Glutamatergic neuron (in vitro differentiated cells): ENCODE measurements at places on chromosomes 3 and 15. TPM values are rescaled to one million over a fixed set of nuclear protein-coding genes. Genes with fewer than 3 reads are reported as not detected.
A peak's percentile ranks its signal among the peaks of the same experiment; 100 is the strongest.

The LIPC gene
- total RNA-seq, result not detected

The EFCAB12 gene
- total RNA-seq, result 0.61 TPM

- H3K4me1 ChIP-seq, result peaks cover 23% of the 10 kb centered on the region
- no peak for DNase-seq
- no peaks in the 10 kb centered on the region for H3K27me3 ChIP-seq
- no peaks in the 10 kb centered on the region for H3K36me3 ChIP-seq
These were observed 42.1 kb downstream of the VGLL4 start for GRCh38 chr3:11601446-11602238.

GRCh38 chr15:81516012-81516411 lies 142.0 kb upstream of the TMC3 start:
- no peaks in the 10 kb centered on the region for H3K4me1 ChIP-seq
- no peak for DNase-seq
- no peaks in the 10 kb centered on the region for H3K27me3 ChIP-seq

GRCh38 chr15:72584006-72584405 lies 70.5 kb upstream of the GOLGA6B start:
- H3K4me1 ChIP-seq, result no peaks in the 10 kb centered on the region
- DNase-seq, result no peak
- no peak overlapping the region for H3K27ac ChIP-seq
- H3K4me3 ChIP-seq, result no peak overlapping the region
- peaks cover 3% of the 10 kb centered on the region for H3K36me3 ChIP-seq

GRCh38 chr3:70431911-70432310 lies 119.5 kb upstream of the MDFIC2 start:
- H3K36me3 ChIP-seq, result no peaks in the 10 kb centered on the region
- H3K4me3 ChIP-seq, result no peak overlapping the region
- H3K27ac ChIP-seq, result no peak overlapping the region

DNA sequence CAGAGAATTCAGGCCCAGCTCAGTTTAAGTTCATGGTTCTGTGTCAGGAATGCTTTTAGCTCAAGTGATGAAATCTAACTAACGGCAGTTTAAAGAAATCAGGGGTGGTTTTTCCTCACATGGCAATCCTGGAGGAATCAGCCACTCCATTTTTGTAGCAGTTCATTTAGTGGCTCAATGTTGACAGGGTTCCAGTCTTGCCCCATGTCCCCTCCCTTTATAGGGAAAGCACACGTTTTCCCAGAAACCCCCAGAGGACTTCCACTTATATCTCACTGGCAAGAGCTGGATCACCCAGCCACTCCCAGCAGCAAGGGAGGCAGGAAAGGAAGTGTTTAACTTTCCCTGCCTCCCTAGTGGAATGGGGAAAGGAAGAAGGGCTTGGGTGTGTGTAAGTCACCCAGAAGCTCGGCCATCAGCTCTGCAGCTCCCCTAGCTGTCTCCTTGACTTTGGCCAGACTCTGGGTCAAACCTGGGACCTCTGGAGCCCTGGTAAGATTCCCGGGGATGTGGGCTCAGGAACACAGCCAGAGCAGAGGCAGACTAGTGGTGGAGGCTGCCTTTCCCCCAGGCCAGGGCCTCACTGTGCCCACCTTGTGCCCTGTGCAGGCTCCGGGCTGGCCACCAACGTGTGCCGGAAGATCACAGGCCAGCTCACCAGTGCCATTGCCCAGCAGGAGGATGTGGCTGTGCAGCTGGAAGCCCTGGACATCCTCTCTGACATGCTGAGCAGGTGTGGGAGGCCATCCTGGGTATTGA lies 11.3 kb downstream of the CAND2 start:
- peaks cover 3% of the 10 kb centered on the region for H3K4me1 ChIP-seq
- H3K27ac ChIP-seq, result no peak overlapping the region
- no peak for DNase-seq
- H3K4me3 ChIP-seq, result no peak overlapping the region

DNA sequence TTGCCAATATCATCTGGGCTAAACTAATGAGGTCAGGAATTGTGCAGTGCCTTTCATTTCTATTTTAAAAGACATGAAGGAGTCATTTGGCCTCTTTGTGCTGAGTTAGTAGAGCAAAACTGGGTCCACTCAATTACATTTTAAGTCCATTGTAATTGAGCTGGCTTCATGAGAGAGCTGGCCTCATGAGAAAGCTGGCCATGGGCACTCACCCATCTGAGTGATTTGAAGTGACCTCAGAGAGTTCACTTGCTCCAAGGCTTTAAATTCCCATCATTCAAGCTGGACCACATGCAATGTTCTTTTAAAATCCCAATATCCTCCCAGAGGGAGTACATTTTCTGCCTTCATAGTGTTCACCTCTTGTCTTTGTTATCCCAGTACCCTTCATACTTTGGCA lies 335.9 kb upstream of the WNT5A start:
- DNase-seq, result no peak
- no peak overlapping the region for H3K27ac ChIP-seq
- no peaks in the 10 kb centered on the region for H3K4me1 ChIP-seq
- no peaks in the 10 kb centered on the region for H3K27me3 ChIP-seq

GRCh38 chr15:77781946-77782240 lies 149.2 kb upstream of the LINGO1 start:
- no peak overlapping the region for H3K27ac ChIP-seq
- peaks cover 10% of the 10 kb centered on the region for H3K27me3 ChIP-seq
- H3K4me1 ChIP-seq, result peaks cover 1% of the 10 kb centered on the region
- H3K4me3 ChIP-seq, result no peak overlapping the region

The PLCH1 gene
- 1.1 TPM for total RNA-seq

The CCDC191 gene
- total RNA-seq, result 3.8 TPM

DNA sequence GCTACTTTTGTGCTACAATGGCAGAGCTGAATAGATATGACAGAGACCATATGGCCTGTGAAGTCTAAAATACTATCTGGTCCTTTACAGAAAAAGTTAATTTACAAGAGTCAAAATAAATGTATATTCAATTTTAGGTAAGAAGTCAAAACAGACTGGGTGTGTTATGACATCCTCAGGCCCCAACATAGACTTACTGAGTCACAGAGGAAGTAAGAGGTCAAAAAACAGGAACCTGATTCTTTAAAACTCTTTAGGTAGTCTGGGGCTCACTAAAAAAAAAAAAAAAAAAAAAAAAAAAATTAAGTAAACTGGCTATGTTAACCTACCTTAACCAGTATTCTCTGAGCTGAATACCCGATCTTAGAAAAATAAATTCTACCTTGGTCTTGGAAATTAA lies 13.1 kb downstream of the DNAAF4 start:
- peaks cover 1% of the 10 kb centered on the region for H3K4me1 ChIP-seq
- no peak overlapping the region for H3K4me3 ChIP-seq
- no peak overlapping the region for H3K27ac ChIP-seq
- H3K27me3 ChIP-seq, result peaks cover 2% of the 10 kb centered on the region
- no peak for DNase-seq

DNA sequence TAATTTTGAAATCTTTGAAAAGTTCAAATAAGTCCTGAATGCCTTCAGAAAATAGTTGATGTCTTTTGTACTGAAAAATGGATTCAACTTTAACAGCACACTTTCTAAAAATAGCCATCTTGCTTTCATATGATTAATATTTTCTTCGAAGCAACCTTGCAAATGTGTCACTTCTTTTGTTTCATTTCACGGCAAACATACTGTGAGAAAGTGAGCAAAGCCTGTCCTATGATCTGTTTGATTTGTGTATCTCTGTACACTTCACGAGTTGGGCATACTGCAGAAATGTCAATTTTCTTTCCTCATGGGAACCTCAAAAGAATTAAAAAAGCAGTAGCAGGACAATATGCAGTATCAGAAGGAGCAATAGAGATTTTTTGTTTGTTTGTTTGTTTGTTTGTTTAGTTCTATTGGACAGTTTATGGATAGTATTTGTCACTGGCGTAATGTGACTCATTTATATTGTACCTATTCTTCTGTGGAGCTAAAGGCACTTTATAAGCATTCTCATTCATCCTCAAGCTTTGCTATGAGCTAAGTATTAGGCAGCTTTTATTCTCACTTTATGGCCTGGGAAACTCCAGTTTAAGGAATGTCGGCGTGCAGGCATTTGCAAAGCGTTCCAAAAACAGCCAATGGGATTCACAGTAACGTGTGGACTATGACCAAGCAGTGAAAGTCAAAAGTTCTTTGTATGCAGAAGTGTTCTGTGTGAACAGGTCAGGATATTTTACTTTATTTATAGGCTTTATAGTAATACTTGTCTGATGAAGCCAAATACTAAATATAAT lies 572.0 kb downstream of the NAALADL2 start:
- no peaks in the 10 kb centered on the region for H3K36me3 ChIP-seq
- H3K4me3 ChIP-seq, result no peak overlapping the region
- no peaks in the 10 kb centered on the region for H3K27me3 ChIP-seq
- no peaks in the 10 kb centered on the region for H3K4me1 ChIP-seq
- DNase-seq, result no peak

GRCh38 chr3:51538115-51538458 lies 432 bp upstream of the RAD54L2 start:
- no peaks in the 10 kb centered on the region for H3K36me3 ChIP-seq
- H3K27me3 ChIP-seq, result peaks cover 9% of the 10 kb centered on the region
- peaks cover 9% of the 10 kb centered on the region for H3K4me1 ChIP-seq
- H3K4me3 ChIP-seq, result peak overlapping the region; percentile 92

The RYR3 gene
- 7.4 TPM for total RNA-seq

The EPHA3 gene
- total RNA-seq, result 9.9 TPM

The ALG1L2 gene
- 1.9 TPM for total RNA-seq

DNA sequence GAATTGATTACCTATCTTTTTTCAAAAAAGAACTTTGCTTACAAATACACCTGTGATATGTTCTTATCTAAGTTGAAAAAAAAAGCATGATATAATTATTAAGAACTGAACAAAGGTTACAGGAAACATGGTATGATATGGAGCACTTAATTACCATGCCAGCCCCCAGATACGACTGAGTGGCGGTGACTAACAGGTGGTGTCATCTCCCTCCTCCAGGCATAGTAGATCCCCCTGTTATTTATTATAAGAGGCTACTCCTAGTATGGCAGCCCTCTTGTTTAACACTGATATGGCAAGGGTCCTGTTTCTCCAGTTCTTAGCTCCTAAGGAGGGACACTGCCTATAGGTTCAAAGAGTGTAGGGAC lies 31.0 kb upstream of the TM4SF4 start:
- no peak for DNase-seq
- H3K4me1 ChIP-seq, result no peaks in the 10 kb centered on the region
- H3K27me3 ChIP-seq, result peaks cover 1% of the 10 kb centered on the region
- no peak overlapping the region for H3K4me3 ChIP-seq

The ACAD9 gene
- 44.1 TPM for total RNA-seq

The ABHD6 gene
- 46.0 TPM for total RNA-seq

The CYP19A1 gene
- total RNA-seq, result not detected

- no peaks in the 10 kb centered on the region for H3K36me3 ChIP-seq
- peaks cover 4% of the 10 kb centered on the region for H3K4me1 ChIP-seq
- H3K27me3 ChIP-seq, result no peaks in the 10 kb centered on the region
- no peak overlapping the region for H3K4me3 ChIP-seq
These were observed 318.9 kb downstream of the BCHE start for GRCh38 chr3:165518346-165518745.

- H3K4me3 ChIP-seq, result no peak overlapping the region
- peaks cover 5% of the 10 kb centered on the region for H3K4me1 ChIP-seq
- no peak for DNase-seq
These were observed 88.8 kb upstream of the HES1 start for GRCh38 chr3:194046995-194047645.

The PIK3CA gene
- total RNA-seq, result 20.0 TPM

DNA sequence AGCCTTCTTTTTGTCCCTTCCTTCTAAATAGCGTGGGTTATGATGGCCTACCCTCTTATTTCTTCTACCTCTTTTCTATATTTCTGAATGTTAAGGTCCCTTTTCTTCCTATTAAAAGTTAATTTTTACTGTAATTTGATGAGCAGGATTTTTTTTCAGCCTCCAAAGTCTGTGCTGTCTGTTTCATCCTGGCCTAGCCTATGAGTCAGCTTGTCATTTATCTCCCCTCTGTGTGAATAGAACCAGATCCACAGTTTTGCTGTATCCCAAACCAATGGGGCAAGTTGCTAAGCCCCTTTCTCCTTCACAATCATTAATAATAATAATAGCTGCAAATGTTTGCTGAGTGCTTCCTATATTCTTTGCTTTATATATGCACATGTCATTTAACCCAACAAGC lies 18.1 kb upstream of the C3orf38 start:
- no peak overlapping the region for H3K27ac ChIP-seq
- no peaks in the 10 kb centered on the region for H3K27me3 ChIP-seq
- H3K4me1 ChIP-seq, result no peaks in the 10 kb centered on the region
- DNase-seq, result no peak
- H3K4me3 ChIP-seq, result no peak overlapping the region

DNA sequence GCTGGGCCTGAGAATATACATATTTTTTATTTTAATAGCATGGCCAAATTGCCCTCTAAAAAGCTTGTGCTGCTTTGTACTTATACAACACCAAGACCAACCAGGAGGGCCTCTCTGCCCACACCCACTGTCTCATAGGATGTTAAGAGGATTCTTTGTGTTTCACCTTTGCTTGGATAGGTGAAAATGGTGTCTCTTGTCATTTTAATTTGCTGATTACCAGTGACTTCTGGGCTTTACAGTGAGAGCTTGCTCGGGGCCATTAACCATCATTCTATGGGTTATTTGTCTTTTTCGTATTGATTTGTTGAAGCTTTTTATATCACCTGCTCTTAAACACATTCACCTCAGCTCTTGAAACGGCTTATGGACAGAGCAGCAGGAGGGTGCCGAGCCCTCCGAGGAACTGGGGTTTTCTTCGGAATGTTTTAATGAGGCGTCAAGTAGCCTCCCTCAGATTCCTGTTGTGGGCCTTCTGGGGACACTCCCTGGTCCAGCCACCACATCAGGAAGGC lies 10.5 kb downstream of the PTH1R start:
- no peak for DNase-seq
- H3K27me3 ChIP-seq, result peaks cover 25% of the 10 kb centered on the region
- peaks cover 1% of the 10 kb centered on the region for H3K4me1 ChIP-seq
- no peak overlapping the region for H3K4me3 ChIP-seq
- no peaks in the 10 kb centered on the region for H3K36me3 ChIP-seq

The IL20RB gene
- total RNA-seq, result 1.8 TPM

The FBXW12 gene
- total RNA-seq, result 0.66 TPM

DNA sequence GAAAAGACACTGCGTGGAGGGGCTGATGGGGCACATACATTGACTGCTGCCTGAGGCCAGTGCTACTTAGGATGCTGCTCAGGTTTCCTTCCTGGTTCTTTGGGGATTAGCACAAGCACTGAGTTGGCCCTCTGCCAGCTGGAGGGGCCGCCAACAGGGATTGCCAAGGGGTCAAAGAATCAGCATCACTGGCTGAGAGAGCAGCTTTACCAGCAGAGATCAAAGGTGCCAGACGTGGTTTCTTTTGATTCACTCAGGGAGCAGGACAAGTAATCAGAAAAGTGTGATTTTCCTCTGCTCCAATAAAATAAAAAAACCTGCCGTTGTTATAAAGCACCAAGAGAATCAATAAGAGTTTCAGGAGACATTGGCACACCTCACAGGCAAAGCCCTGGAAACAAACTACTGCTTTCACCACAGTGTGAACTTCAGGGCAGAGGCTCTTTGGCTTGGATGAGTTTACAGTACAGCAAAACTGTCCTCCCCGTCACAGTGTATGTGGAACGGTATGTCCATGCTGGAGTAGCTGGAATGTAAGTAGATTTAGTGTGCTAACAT lies 45.8 kb upstream of the FSIP1 start:
- peak; percentile 70 for DNase-seq
- peaks cover 9% of the 10 kb centered on the region for H3K4me1 ChIP-seq
- H3K27me3 ChIP-seq, result peaks cover under 1% of the 10 kb centered on the region
- H3K36me3 ChIP-seq, result peaks cover 4% of the 10 kb centered on the region
- H3K27ac ChIP-seq, result no peak overlapping the region
- H3K4me3 ChIP-seq, result no peak overlapping the region
